Aorta (tissue), 5 donors: ENCODE measurements at places on chromosomes 16 and 17.

DNA sequence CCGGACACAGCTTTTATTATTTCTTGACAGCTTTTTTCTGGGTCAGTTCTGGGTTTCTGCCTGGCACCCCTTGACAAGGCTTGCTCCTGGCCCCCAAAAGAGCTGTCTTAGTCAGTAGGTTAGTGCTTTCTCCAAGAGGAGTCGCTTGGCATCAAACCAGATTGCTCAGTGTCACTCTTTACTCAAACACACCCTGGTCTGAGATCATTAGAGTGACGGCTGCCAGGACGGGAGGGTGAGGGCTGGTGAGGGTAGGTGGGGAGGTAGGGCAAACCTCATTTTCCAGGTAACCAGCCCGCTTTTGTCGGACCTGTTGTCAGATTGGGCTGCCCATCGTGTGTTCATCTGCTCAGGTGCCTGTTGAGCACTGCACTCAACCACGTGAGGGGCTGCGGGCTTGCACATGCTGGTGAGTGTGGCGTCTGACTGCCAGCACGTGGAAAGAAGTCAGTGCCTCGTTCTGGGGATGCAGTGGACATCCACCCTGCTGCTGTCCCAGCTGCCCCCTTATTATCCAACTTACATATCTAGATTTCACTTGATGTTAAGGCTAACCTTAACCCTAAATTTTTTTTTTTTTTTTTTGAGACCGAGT is 12.4 kb downstream of the TMEM94 start:
- no peak for DNase-seq

- DNase-seq: peak; percentile 82
Observed at GRCh38 chr17:61314368-61315078, 85.1 kb upstream of the TBX2 start.

- DNase-seq: no peak
Observed at GRCh38 chr17:34974179-34974578, 6.1 kb upstream of the LIG3 start.

GRCh38 chr16:9660898-9661297 is 521.3 kb downstream of the GRIN2A start:
- no peak for DNase-seq

DNA sequence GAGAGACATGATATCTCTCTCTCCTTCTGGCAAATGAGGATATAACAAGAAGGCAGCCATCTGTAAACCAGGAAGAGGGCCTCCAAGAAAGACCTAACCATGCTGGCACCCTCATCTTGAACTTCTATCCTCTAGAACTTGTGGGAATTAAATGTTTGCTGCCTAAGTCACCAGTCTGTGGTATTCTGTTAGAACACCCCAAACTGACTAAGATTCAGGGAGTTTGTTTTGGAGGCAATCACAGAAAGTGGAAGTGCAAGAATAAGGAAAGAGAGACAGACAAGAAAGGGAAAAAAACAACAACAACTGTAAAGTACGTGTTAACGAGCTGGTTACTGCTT is 114.5 kb upstream of the GOT2 start:
- DNase-seq: no peak

- no peak for DNase-seq
Observed at GRCh38 chr17:27269201-27269600, 24.7 kb upstream of the WSB1 start.

DNA sequence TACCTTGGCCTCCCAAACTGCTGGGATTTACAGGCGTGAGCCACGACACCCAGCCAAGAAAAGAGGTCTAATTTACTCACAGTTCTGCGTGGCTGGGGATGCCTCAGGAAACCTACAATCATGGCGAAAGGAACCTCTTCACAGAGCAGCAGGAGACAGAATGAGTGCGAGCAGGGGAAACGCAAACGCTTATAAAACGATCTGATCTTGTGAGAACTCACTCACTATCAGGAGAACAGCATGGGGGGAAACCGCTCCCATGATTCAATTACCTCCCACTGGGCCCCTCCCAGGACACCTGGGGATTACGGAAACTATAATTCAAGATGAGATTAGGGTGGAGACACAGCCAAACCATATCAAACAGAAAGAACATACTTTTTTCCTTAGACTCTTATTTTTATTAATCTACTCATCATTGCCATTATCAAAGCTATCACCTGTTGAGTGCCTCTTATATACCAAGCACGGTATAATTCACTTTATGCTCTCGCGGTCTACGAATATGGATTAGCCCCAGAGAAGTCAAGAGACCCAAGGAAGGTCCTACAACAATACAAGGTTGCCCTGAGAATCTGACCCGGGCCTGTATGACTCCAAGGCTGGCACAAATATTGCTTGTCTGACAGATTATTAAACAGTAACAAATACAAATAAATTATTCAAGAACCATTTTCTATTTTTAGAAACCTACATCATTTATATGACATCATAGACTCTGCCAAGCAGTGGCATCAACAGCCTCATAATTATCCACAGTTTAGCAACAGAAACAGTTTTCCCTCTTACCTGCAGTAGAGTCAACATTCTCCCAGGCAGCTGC is 2.4 kb downstream of the POLR3K start:
- DNase-seq: no peak

GRCh38 chr16:15820837-15821236 is 36.0 kb downstream of the MYH11 start:
- no peak for DNase-seq

DNA sequence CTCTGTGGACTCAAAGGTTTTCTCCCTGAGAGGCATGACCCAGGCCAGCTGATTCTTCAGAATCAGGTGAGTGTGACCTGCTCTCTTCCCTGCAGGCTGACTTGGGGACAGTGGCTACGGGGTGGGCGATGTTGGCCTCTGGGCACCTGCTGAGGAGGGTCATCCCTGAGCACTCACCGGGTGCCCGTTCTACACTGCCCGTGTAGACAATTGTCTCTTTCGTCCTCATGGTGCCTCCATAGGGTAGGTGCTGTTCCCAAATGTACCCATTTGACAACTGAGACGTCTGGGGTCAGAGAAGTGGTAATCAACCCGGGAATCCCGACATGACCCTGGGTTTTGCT is 74.8 kb downstream of the GOSR1 start:
- DNase-seq: no peak

GRCh38 chr17:77354670-77355455 is 214.1 kb downstream of the SEC14L1 start:
- DNase-seq: peak; percentile 78

GRCh38 chr17:7383742-7384488 is 3.0 kb downstream of the TNK1 start:
- no peak for DNase-seq

DNA sequence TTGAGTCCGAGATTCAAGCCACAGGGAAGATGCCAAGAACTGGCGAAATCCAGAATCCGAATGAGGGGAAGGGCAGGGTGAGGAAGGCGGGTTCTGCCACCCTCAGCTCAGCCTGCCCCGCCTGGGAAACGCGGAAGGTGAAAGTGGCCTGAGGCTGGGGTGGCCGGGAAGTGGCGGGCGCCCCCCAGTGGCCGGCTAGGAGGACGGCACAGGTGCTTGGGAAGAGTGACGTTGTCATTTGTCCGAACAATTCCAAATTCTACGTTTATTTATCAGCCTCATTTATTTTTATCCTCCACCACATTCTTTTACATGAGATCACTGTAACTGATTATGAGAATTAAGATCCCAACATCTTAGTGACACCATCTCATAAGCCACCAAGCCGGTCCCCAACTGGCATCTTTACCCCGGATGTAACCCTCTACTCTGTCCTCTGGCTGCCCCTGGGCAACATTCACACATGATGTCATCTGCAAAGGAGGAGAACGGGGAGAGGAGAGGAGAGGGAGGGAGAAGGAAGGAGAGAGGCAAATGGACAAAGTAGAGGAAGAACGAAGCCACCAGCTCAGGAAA is 21.3 kb downstream of the SRCIN1 start:
- DNase-seq: peak; percentile 90

GRCh38 chr16:1984347-1985225 is 593 bp downstream of the GFER start:
- no peak for DNase-seq

DNA sequence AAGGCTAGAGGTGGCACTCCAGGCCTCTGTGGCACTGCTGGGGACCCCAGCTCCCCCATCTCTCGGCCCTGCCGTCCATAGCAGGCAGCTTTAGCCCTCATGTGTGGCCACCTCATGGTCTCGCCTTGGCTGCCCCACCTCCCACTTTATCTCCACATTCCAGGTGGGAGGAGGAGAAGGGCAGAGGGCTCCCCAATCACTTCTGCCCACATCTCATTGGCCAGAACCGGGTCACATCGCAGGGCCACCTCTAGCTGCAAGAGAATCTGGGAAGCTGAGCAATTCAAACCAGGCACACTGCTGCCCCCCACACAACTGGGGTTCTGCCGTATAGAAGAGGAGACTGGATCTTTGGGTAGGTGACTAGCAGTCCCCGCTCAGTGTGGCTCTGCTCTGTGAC is 1.6 kb downstream of the DRC7 start:
- DNase-seq: peak; percentile 18

DNA sequence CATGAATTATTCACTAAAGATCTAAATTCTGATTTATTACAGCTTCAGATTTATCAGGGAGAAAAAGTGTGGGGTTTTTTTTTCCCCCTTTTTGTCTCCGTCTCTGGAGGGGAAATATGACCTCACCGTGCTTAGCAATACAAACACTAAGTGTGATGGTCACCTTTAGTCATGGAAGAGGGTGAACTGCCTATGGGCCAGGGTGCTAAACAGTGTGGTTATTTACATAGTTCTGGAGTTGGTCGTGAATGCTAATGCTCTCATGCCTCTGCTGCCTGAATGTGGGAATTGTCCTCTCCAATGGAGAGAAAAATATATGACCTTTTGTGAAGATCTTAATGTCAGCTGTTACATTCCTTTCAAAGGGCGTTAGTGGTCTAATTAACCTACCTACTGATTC is 44.8 kb upstream of the MSI2 start:
- no peak for DNase-seq

DNA sequence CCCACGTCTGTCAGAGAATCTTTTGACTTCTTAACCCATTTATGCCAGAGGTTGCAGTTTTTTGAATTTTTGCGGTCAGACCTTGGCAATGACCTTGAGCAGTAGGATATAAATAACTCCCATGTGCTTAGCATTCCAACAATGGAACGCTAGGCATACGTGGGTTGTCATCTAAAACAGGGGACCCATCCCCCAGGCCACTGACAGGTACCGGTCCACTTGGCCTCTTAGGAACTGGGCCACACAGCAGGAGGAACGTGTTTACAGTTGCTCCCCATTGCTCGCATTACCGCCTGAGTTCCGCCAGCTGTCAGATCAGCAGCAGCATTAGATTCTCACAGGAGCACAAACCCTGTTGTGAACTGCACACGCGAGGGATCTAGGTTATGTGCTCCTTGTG is 76.8 kb upstream of the LGALS9 start:
- peak; percentile 30 for DNase-seq

DNA sequence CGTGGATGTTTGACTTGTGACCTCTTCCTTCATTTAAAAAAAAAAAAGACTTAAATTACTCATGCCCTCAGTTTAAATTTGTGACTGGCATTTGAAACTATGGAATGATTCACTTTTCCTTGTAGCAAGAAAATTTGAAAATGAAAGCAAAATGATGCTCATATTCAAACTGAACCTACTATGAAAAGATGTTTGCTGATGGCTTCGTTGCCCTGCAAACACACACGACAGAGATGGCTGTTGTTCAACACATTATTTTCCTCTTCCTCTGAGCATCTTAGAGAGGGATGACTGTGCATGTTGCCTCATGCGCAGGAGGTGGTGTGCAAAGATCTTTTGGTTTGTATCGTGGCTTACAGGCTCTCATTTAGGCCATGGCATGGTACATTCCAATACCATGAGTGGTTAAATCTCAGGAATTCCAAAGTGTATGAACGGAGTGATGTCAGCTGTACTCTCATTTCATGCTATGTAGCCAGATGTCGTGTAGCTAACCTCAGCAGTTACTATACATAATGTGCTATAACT is 164.5 kb downstream of the PRKCA start:
- DNase-seq: no peak

- DNase-seq: no peak
Observed at GRCh38 chr17:50986989-50987660, 121.0 kb upstream of the TOB1 start.

DNA sequence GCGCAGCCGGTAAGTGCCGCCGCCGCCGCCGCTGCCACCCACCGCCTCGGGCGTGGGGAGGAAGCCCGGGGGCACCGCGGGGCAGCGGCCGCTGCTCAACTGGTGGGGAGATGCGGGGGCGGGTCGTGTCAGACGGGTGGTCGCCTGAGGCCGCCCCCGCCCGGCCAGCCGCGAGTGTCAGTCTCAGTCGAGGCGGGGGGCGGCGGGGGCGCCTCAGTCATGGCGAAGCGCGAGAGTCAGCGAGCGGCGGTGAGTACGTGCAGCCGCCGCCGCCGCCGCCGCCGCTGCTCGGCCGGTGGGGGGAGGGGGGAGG is 76.2 kb downstream of the CHD9 start:
- DNase-seq: no peak

GRCh38 chr17:75048249-75048878 is 1.3 kb downstream of the KCTD2 start:
- no peak for DNase-seq
